ENCODE measurements at places on chromosomes 7 and 10.

DNA sequence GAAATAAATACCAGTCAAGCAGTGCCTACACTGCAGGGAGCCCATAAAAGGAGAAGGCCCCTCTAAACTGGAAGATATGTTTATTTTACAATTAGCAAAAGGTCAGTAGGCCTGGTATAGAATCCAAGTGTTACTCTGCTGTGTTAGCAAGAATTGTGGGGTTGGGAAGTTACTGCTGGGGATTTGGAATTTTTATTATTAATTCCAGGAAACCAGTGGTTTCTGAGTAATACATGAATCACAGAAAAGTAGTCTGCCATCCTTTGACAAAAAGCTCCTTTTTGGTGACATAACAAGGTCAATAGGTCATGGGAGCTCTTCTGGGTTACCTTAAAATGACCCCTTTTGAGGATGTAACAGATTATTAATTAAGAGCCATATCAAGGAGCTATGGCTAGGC is 67.4 kb downstream of the ZNF92 start:
- no peak for DNase-seq

DNA sequence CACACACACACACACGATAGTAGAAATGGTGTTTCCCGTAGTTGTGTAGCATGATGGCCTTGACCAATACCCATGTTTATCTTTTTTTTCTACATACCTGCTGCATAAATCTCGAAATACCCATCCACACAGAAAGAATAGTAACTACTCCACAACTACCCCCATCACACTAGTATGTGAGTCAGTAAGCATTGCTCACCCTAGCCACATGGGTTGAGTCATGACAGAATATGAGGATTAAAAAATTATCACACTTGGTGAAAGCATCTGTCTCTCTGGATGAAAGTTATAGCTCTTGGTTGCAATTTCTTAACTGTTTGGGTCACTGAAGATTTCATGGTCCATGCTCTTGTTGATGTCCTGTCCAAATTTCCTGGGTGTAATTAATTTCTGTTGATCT is 103.4 kb upstream of the MDFIC start:
- DNase-seq = no peak

DNA sequence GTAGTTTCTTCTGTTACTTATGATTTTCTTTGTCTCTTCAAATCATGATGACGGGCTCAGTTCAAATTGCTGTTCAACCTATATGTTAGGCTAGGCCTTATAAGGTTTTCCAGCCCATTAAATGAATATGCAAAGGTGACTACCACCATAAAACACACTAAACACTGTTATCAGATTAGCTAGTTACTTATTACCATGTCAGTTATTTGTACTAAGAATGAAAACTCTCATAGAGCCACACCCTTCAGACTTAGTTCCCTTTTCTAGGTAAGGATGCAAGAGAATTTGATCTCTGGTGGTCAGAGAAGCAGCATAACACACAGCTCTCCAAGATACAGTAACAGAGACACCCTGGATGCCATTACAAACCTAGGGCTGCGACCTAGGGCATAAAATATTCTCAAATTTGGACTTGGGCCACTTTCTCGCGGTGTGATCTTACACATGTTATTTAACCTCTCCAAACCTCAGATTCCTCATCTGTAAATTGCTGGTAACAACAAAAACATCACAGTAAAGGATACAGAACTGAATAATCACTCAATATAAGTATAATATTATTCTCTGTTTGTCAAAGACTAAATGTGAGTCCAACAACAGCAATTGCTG is 35.6 kb downstream of the ANKMY2 start:
- DNase-seq = no peak

DNA sequence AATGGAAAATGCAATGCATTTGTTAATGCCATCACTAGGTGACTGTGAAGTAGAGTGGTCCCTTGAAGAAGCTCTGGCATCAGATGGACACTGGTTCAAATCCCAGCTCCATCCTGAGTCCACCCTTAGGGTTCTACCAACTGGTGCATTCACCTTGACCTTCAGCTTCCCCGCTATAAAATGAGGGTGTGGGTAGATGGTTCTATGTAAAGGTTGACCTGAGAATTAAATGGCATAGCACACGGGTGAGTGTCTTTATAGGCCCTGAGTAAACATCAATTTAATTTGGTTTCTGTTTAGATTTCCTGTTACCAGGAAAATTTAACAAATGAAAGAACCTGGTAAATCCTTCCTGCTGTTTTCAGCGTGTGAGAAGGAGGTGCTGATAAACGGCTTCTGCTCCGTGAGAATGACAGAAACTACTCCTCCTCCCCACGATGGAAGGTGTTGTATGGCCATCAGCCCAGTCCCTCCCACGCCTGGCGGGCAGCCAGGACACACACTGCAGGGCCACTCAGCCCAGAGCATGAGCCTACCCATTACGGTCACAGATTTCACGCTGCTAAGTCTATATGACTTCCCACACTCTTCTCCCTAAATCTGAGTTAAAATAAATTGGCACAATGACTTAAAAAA is 210.1 kb downstream of the TNS3 start:
- peak; percentile 87 for DNase-seq

- no peak for DNase-seq
Observed at GRCh38 chr10:31404640-31405039, 85.6 kb downstream of the ZEB1 start.

- DNase-seq = no peak
Observed at GRCh38 chr10:93420091-93420490, 62.0 kb downstream of the MYOF start.

- no peak for DNase-seq
Observed at GRCh38 chr7:155515318-155515717, 31.0 kb downstream of the CNPY1 start.

- DNase-seq = no peak
Observed at GRCh38 chr7:151838861-151839381, 38.0 kb downstream of the PRKAG2 start.

DNA sequence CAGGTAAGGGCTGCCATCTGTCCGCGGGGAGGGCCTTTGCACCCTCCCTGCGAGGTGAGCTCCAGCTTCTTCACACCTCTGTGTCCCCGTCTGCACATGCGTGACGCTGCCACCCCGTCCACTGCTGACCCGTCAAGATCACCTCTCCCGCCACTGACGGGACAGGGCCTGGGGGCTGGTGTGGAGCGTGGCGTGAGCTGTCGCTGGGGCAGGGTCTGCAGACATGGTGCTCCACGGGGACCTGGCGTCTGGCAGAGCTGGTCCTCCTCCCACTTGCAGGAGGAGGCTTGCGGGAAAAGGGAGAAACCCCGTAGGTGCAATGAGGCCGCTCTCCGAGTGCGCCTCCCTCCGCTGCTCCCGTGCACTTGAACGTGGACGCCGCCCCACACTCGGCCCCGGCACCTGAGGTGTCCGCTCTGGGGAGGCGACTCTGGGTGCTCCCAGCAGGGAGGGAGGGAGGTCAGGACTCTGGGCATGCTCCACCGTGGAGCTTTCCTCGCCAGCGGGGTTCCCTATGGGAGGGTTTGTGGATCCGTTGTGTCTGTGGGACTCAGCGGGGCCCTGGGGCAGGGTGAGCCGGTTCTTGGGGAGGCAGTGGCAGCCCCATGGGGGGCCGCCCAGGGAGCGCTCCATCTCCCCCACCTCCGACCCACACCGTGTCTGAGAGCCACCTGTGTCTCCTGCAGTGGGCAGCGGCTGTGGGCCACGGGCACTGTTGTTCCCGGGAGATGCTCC is 17.6 kb upstream of the DPYSL4 start:
- DNase-seq = no peak

GRCh38 chr10:18437486-18437885 is 213.9 kb downstream of the NSUN6 start:
- DNase-seq = no peak

DNA sequence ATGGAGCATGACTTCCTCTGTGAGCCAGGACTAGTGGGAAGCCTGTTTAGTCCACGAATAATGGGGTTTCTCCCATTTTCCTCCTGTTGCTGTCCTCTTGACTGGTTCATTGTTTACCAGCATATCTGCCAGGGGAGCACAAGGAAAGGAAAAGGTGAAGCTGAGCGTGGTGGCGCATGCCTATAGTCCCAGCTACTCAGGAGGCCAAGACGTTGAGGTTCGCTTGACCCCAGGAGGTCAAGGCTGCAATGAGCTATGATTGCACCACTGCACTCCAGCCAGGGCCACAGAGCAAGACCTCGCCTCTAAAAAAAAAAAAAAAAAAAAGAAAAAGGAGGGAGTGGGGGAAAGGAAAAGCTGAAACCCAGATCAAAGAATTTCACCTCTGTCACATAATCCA is 5.8 kb upstream of the IL2RA start:
- DNase-seq = no peak

- no peak for DNase-seq
Observed at GRCh38 chr7:102417105-102417504, 16.3 kb upstream of the ORAI2 start.

- DNase-seq = no peak
Observed at GRCh38 chr7:28112012-28112411, 68.6 kb downstream of the JAZF1 start.

DNA sequence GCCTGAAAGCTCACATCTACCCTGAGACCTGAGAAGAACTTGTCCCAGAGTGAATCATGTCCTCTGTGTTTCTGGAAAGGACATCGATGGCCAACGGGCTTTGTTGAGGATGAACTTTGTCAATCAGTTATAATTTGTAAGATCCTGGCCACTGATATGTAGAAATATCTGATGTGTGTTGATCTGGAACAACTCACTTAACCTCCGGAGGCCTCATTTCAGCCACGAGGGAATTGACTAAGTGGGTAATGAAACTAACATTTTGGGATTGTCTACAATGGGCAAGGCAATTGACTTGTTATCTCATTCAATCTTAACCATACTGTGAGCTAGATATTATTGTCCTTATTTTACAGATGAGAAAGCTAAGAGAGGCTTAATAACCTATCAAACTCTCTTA is 468.1 kb upstream of the NRP1 start:
- no peak for DNase-seq

- no peak for DNase-seq
Observed at GRCh38 chr10:129816656-129817045, 147.4 kb downstream of the EBF3 start.

- DNase-seq = no peak
Observed at GRCh38 chr7:11228515-11228914, 254.8 kb downstream of the PHF14 start.

DNA sequence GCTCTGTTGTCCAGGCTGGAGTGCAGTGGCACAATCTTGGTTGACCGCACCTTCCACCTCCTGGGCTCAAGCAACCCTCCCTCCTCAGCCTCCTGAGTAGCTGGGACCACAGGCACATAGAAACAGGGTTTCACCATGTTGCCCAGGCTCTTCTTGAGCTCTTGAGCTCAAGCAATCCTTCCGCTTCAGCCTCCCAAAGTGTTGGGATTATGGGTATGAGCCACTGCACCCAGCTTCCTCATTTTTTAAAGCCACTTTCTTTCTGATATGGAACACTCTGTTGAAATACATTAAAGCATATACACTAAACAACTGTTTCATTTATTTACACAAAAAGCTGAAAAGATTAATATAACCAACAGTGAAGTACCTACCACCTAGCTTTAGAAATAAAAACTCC is 117.2 kb downstream of the CLEC2L start:
- no peak for DNase-seq

DNA sequence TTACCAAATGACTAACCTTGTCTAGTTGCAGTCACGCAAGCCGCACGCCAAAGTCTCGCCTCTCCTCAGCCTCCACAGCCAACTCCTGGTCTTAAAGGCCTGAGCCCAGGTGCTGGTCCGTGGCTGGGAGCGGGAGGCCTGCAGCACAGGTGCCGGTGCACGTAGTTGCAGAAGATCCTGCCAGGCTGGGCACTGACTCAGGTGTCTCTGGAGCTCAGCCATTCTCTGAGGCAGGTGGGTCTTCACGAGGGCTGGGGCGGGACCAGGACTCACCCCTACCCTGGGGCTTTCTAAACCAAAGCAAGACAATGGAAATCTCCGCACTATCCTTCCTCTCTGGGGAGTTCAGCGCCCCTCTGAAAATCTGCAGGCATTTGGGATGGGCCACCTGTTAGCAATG is 216.4 kb downstream of the MLLT10 start:
- no peak for DNase-seq

- DNase-seq = no peak
Observed at GRCh38 chr10:114783686-114784085, 37.9 kb upstream of the FHIP2A start.

- no peak for DNase-seq
Observed at GRCh38 chr7:149462101-149462520, 1.2 kb upstream of the ZNF777 start.

GRCh38 chr10:26199841-26200240 is 16.7 kb upstream of the GAD2 start:
- no peak for DNase-seq

DNA sequence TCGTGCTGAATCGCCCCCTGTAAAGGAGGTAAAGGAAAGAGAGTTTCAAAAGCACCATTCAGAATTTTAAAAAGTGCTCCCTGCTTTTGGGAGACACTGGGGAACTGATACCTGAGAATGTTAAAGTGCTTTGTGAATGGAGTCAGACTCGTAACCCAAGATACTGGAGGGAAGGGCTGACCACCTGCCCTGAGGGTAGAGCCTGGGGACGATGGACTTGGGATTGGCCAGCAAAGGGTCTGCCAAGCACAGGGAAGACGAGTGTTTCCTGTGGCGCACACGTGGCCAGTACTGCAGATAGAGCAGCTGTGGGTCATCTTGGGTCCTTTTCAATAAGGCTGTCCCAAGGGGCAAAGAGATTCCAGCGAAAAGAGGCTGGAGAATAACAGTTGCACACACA is 1284.1 kb upstream of the AUTS2 start:
- DNase-seq = no peak

DNA sequence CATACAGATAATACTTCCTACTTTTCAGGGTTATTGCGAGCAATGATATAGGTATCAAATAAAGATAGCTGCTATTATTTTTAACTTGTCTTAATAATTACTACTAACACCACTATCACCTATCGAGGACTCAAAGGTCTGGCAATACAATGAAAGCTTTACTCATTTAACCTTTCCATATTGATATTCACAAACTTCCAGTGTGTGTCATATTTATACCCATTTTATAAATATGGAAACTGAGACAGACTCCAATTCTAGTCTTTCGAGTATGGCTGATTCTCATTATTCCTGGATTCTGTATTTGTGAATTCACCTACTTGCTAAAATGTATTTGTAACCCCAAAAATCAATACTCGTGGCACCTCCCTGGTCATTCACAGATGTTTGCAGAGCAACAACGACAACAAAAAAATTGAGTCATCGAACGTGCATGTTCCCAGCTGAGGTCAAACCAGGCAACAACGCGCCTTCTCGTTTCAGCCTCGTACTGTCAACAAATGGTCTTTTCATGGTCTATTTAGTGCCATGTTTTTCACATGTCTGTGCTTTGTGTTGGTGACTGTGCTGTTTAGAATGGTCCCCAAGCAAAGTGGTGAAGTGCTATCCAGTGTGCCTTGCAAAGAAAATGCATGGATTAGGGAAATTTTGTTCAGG is 51.7 kb downstream of the SMURF1 start:
- peak; percentile 95 for DNase-seq

DNA sequence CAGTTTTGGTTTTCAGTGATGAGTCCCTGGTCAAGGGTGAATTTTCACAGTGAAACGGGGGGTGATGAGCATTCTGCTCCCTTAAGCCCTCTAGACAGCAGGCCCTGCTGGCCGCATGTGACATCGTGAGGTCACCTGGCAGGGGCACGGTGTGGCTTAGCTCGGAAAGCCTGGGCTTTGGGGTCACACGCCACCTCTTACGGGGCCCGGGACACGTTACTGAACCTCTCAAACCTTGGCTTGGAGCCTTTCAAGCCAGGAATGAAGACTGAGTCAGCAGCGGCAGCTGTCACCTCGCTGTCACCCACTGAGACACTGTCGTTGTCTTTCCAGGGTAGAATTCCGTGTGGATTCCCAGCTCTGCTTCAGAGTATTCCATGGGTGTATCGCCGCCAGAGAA is 4.1 kb downstream of the GET4 start:
- no peak for DNase-seq

- DNase-seq = no peak
Observed at GRCh38 chr7:69219381-69219780, 378.9 kb upstream of the AUTS2 start.

GRCh38 chr7:44637788-44638594 is 31.6 kb downstream of the OGDH start:
- no peak for DNase-seq
